Hindlimb muscle (tissue), 1 donor: ENCODE measurements at places on chromosomes 1 and 21.

- no peak for DNase-seq
These were observed 122.2 kb downstream of the PATJ start for GRCh38 chr1:61864489-61864888.

GRCh38 chr1:185238447-185238846 lies 78.6 kb downstream of the IVNS1ABP start:
- no peak for DNase-seq

GRCh38 chr1:46622344-46622743 lies 5.7 kb upstream of the MOB3C start:
- DNase-seq: no peak

- no peak for DNase-seq
These were observed 554.3 kb upstream of the CHRM3 start for GRCh38 chr1:238832106-238832505.

DNA sequence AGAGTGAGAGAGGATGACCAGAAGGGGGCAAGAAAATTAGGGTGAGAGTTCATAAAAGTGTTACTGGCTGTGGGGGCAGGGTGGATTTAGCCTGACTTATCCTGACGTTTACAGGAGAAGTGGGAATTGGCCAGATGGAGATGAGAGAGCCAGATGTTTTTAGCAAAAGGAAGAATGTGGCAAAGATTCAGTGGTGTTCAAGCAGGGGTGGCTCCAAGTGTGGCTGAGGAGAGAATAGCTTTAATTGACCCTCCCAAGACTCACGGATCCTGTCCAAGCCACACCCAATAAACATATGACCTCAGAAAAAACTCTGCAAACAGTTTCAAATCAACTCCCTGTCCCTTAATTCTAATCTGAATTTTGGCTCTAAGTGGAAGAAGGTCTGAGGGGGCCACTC lies 35.2 kb upstream of the EDEM3 start:
- no peak for DNase-seq

GRCh38 chr1:113763661-113764060 lies 4.4 kb upstream of the PHTF1 start:
- no peak for DNase-seq

DNA sequence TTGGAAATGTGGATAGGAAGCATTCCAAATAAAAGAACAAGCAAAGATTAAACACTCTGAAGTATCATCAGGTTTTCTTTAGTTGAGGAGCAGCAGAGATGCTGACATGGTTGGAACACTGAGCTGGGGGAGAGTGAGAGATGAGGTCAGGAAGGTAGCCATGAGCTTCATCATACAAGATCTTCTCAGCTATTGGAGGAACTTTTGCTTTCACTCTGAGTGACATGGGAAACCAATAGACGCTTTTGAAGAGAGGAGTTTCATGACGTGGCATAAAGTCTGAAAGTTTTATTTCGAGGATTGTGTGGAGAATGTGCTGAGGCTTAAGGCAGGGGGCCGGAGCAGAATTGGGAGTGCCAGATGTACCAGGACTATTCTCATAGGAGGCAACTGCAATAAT lies 616.2 kb upstream of the CAMK1G start:
- DNase-seq: no peak

- DNase-seq: no peak
These were observed 8.1 kb upstream of the PSRC1 start for GRCh38 chr1:109290998-109291397.

- no peak for DNase-seq
These were observed 74.3 kb upstream of the PAX7 start for GRCh38 chr1:18556364-18556763.

- DNase-seq: peak; percentile 72
These were observed 890 bp downstream of the GJC2 start for GRCh38 chr1:228150461-228151179.
